ENCODE measurements at places on chromosomes 7 and 10.
A peak's percentile ranks its signal among the peaks of the same experiment; 100 is the strongest.

DNA sequence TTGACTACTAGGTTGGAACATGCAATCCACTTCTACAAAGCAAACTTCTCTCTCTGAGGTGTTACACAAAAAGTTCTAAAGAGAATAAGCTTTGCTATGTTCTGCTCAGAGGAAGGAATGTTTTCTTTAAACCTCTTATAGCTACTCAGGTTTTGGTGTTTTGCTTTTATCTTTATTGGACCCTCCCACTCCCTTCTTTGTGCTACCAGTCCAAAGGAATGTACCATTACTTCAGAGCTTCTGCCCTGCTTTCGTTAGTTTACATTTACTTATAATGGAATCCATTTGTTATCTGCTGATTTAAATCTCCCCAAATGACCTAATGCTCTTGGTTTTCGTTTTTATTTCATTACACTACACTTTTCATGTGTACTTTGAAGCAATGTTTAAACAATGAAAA is 154.9 kb downstream of the ATE1 start:
- no peak for DNase-seq

GRCh38 chr7:16205466-16205865 is 215.9 kb downstream of the CRPPA start:
- DNase-seq, result no peak

- DNase-seq, result no peak
These were observed 271.9 kb downstream of the MTERF1 start for GRCh38 chr7:91608606-91609005.

DNA sequence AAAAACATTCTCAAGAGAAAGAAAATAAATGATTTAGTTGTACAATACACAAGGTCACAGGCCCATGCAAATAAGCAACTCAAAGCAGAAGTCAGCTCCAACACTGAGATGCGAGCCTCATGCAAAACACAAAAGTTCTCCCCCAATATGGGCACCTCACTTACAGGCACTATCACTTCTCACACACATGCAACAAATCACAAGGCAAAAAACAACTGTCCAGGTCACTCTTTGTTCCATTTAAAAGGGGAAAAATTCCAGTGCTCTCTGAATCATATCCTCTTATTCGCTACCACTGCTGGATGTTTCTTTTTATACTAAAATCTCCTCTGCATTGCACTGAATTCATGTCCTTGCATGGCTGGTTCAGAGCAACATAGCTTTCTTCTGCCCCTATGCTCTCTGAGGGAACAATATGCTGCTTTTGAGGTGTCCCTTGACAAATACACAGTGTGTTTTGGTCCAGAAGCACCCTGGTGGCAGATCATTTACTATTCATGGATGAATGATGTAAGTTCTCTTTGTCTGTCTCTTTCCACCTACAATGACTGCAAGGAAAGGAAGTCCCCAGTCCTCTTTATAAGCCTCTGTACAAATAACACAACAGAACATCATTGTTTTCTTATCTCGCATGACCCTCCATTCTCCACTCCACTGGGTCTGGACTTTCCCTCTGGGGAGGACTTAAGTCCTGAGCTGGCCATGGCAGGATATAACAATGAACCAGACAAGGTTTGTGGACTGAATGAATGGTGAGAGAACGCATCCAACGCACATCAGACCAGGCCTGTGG is 85.4 kb upstream of the GSDME start:
- no peak for DNase-seq

DNA sequence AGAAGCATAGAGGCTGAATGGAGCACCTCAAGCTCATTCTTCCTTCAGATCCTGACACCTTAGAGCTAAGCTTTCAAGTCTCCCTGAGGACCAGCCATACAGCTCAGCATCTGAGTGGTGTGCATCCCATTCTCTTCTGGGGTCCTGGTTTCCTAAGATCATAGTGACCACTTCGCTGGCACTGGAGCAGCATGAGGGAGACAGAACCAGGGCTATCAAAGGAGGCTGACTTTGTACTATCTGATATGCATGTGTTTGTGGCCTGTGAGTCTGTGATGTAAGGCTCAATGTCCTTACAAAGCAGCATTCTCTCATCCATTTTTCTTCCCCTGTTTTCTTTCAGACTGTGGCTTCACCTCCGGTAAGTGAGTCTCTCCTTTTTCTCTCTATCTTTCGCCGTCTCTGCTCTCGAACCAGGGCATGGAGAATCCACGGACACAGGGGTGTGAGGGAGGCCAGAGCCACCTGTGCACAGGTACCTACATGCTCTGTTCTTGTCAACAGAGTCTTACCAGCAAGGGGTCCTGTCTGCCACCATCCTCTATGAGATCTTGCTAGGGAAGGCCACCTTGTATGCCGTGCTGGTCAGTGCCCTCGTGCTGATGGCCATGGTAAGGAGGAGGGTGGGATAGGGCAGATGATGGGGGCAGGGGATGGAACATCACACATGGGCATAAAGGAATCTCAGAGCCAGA is 31.0 kb downstream of the PRSS2 start:
- DNase-seq, result no peak

- DNase-seq, result no peak
These were observed 32.4 kb downstream of the KMT2E start for GRCh38 chr7:105046414-105046813.

- DNase-seq, result no peak
These were observed 113.5 kb upstream of the C10orf90 start for GRCh38 chr10:126783806-126784557.

GRCh38 chr10:79994556-79994955 is 45.7 kb upstream of the SFTPD start:
- no peak for DNase-seq

GRCh38 chr10:19421674-19422073 is 373.1 kb downstream of the MALRD1 start:
- DNase-seq, result no peak

DNA sequence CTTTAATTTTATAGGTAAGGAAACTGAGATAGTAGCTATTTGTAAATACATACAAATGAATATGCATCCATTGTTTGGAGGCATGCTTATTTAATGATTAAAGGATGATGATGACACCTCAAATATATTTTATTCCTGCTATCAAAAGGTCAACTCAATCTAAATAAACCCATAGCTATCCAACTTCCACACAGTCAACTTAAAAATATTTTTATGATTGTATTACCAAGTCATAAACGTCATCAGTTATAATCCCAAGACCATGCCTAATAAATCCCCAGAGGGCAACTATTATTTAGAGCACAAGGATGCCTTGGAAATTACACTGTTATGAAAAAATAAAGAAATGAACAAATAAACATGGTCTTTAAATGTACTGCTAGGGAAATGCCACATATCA is 102.1 kb downstream of the MPP7 start:
- no peak for DNase-seq

- no peak for DNase-seq
These were observed 6.4 kb downstream of the NFKB2 start for GRCh38 chr10:102401735-102402511.

DNA sequence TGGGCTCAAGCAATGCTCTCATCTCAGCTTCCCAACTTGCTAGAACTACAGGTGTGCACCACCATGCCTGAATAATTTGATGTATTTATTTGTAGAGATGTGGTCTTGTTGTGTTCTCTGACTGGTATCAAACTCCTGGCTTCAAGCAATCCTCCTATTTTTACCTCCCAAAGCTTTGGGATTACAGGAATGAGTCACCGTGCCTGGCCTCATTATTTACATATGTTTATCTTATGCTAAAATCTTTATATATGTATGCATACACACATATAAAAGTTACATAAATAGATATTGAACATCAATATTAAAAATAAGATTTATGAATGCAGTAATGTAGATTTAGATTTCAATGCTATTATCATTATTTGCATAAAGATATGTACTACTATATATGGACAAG is 1634.5 kb upstream of the LRRTM3 start:
- DNase-seq, result no peak

GRCh38 chr7:37531225-37531624 is 82.6 kb upstream of the ELMO1 start:
- DNase-seq, result no peak

DNA sequence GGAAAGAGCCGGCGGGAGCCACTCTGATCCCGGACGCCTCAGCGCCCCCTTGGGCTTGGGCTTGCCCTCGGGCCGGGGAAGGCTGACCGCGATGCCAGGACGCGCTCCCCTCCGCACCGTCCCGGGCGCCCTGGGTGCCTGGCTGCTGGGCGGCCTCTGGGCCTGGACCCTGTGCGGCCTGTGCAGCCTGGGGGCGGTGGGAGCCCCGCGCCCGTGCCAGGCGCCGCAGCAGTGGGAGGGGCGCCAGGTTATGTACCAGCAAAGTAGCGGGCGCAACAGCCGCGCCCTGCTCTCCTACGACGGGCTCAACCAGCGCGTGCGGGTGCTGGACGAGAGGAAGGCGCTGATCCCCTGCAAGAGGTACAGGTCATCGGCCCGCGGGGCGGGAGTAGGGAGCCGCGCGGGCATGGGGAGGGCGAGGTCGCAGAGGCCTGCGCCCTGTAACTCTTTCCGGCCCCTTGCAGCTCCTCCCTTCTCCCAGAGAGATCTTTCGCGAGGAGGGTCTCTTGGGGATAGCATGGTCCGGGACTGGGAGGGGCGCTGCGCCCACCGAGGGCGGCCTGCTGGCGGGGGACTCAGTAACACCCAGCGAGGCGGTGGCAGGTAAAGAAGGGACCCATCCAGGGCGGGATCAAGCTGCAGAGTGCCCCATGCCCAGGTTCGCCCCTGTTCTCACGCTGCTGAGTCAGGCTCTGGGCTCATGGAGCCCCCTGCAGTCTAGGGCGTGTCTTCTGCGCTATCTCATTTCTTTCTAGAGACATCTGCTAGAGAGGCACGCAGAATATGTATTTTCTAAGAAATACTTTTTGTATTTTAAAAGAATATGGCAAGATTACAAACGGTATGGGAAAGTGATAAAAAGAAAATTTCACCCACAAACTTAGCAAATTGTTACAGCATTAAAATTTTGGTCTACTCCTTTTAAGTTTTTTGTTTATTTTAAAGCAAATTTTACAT is 687 bp downstream of the EPDR1 start:
- no peak for DNase-seq

DNA sequence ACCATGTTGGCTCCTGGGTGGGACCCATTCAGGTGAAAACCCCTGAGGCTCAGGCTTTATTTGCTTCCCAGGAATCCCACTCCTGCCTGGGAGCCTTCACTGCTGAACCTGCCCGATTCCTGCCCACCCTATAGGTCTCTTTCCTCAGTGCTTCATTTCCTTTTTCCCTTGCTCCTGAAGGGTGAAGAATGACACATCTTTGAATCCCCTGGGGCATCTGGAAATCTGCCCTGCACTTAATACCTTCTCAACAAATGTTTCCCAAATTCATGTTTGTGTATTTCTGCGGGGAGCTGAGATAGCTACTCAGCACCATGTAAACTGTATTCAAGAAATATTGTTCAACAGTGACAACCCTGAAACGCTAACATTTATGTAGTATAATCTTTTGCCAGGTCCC is 10.3 kb upstream of the PCBD1 start:
- no peak for DNase-seq

DNA sequence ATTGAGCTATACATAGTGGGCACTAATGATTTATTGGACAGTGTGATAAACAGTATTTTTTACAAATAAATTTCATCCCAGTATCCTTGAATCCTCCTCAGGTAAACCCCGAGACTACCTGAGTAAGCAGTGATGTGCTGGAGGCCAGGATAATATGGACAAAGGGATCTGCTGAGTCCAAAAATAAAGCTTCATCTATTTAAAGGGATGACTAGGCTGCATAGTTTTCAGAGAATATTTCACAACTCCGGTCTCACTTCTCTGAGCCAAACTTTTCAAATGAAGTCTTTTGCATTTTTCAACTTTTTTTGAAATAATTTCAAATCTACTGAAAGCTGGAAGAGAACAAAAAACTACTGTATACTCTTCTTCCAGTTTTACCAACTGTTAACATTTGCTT is 2.5 kb downstream of the ACTR3B start:
- no peak for DNase-seq

GRCh38 chr10:86191166-86191565 is 175.4 kb downstream of the GRID1 start:
- DNase-seq, result no peak

- peak; percentile 65 for DNase-seq
These were observed 102.1 kb upstream of the MDFIC start for GRCh38 chr7:114819616-114820362.

DNA sequence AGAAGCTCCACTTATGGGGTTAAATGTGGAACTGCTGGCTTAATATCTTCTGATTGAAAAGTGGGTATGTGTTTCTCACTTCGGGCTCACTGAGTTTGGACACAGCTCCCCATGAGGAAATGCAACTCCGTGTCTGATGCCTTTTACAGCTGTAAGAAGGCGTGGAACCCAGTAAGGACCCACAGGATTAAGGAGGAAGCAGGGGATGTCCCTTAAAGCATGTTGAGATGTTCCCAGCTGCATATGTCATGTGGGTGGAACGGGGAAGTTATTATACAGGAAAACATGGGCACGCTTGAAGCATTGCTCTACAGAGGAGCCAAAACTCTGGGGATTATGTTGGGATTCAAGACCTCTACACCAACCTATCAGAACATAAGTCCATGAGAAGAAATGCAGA is 224.4 kb downstream of the NEBL start:
- no peak for DNase-seq

GRCh38 chr10:78062296-78062695 is 28.6 kb downstream of the RPS24 start:
- no peak for DNase-seq

- no peak for DNase-seq
These were observed 130.5 kb downstream of the GRK5 start for GRCh38 chr10:119337796-119338432.

DNA sequence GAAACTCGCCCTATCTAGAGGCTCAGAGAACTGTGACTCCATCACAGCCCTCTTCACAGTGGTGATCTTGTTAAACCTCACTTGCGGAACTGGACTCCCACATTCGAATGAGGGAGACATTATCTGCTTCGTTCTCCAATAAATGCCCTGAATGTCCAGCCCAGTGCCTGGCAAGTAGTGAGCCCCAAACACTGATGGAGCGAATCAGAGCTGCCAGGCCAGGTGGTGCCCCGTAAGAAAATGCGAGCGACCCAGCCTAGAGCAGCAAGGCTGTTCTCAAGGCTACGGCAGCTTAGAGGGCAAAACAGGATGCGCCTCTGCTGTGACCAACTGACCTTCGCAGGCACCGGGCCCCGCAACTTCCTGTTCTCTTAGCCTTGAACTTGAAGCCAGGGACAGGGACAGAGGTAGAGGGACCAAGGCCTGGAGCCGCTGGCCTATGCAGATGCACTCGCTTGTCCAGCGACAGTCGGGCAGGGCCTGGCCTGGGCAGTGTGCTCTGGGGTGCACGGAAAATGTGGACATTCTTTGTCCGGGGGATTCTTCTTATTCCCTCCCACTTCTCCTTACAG is 217.6 kb downstream of the TCERG1L start:
- no peak for DNase-seq

DNA sequence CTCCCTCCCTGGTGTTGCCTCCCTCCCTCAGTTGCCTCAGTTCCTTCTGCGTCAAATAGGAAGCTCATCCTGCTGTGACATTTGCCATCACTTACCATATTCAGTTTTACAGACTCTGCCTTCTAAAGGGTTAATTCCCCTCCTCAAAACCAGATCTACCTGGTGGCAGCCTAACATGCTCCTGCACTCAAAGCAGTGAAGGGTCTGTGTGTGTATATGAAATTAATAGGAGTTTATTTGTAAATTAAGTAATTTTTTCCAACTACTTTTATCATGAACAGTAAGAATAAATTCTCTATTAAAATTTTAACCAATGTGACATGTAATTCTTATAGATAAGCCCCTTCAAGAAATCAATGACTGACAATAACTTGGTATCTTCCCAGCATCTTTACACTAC is 158.6 kb upstream of the INSYN2A start:
- DNase-seq, result no peak

Data from smooth muscle cell of the brain vasculature (primary cell).